ENCODE measurements at places on chromosomes 1 and 21. TPM values are rescaled to one million over a fixed set of nuclear protein-coding genes. Genes with fewer than 3 reads are reported as not detected.

Gene KLHL12
- 39.3 TPM for total RNA-seq

Gene BATF3
- 148 TPM for total RNA-seq

Gene KIF14
- 12.4 TPM for total RNA-seq

Gene GREM2
- total RNA-seq, result not detected

Gene CELA3B
- not detected for total RNA-seq

Gene GRHL3
- not detected for total RNA-seq

Gene TRIM45
- total RNA-seq, result 1.0 TPM

Gene JAK1
- 87.9 TPM for total RNA-seq

Gene RSPH1
- not detected for total RNA-seq

Gene EXO1
- total RNA-seq, result 81.1 TPM

Gene OR2L8
- not detected for total RNA-seq

Gene KCNQ4
- 0.17 TPM for total RNA-seq

Gene SPATA45
- not detected for total RNA-seq

Gene ADORA1
- total RNA-seq, result not detected

Gene NTMT2
- total RNA-seq, result not detected

Gene COL9A2
- total RNA-seq, result 4.9 TPM

Gene RHBG
- not detected for total RNA-seq

Gene RGS7
- total RNA-seq, result not detected

Gene HSD3B2
- total RNA-seq, result not detected

Gene RPS6KC1
- total RNA-seq, result 5.6 TPM

Gene INSRR
- total RNA-seq, result not detected
